Lung (tissue), 17 donors: ENCODE measurements at places on chromosomes 2 and 18. TPM values are rescaled to one million over a fixed set of nuclear protein-coding genes. Genes with fewer than 3 reads are reported as not detected.

DNA sequence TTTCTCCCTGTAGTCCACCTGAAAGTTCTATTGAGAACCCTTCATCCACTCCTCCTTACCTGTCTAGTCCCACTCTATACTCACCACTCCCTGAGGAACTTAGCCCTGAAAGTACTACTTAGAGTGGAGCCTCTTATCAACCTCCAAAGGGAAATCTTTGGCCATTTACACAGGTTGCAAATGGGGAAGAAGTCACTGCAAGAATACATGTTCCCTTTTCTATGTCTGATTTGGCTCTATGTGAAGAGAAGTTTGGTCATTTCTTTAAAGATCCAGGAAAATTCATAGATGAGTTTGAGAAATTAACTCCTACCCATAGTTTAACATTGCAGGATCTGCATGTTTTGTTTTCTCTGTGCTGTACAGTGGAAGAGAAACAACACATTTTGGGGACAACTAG lies 22.9 kb upstream of the MGAT4A start:
- DNase-seq = no peak
- H3K36me3 ChIP-seq = no peaks in the 10 kb centered on the region
- H3K4me3 ChIP-seq = no peak overlapping the region
- H3K27me3 ChIP-seq = no peaks in the 10 kb centered on the region
- peaks cover 3% of the 10 kb centered on the region for H3K4me1 ChIP-seq
- no peak overlapping the region for H3K27ac ChIP-seq

DNA sequence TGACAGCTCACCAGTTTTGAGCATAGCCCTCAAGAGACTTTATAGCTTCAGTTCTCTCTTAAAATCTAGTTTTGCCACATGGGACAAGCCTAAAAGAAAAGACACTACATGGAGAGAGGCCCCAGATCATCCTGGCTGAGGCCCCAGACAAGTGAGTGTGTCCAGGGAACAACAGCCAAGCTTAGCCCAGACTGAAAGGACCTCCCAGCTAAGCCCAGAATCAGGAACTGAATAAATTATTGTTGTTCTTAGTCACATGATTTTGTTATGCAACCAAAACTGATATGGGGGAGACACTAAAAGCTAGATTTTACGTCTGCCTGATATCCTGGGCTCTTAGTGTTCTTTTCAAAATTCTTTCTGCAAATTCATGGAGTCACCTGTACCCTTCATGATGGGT lies 29.3 kb upstream of the LBH start:
- no peaks in the 10 kb centered on the region for H3K36me3 ChIP-seq
- DNase-seq = peak; percentile 45
- no peak overlapping the region for H3K4me3 ChIP-seq
- H3K4me1 ChIP-seq = peaks cover 5% of the 10 kb centered on the region
- H3K27me3 ChIP-seq = no peaks in the 10 kb centered on the region

DNA sequence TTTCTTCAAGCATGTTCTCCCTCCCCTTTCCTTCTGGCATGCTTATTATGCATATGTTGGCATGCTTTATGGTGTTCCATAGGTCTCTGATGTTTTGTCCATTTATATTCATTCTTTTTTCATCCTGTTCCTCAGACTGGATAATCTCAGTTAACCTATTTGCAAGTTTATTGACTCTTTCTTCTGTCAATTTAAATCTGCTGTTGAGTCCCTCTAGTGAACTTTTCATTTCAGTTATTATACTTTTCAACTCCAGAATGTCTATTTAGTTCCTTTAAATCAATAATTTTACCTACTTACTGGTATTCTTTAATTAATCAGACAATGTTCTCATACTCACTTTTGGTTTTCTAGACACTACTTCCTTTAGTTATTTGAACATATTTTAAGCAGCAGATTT lies 101.2 kb downstream of the GALNT14 start:
- no peaks in the 10 kb centered on the region for H3K27me3 ChIP-seq
- no peaks in the 10 kb centered on the region for H3K4me1 ChIP-seq
- H3K36me3 ChIP-seq = no peaks in the 10 kb centered on the region
- H3K27ac ChIP-seq = no peak overlapping the region

DNA sequence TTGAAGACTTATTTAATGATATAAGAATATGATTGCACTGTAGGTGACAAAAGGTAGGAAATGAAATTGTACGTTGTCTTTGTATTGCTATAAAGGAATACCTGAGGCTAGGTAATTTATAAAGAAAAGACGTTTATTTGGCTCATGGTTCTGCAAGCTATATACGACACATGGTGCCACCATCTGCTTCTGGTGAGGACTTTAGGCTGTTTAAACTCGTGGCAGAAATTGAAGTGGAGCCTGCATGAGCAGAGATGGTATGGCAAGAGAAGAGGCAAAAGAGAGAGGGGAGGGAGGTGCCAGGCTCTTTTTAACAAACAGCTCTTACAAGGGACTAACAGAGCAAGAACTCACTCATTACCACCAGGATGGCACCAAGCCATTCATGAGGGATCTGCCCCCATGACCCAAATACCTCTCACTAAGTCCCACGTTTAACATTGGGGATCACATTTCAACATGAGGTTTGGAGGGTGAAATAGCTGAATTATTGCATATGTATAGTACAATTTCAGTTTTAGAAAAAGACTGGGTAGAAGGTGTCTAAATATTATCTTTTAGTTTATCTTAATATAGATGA lies 86.8 kb downstream of the GULP1 start:
- no peak overlapping the region for H3K27ac ChIP-seq
- DNase-seq = no peak
- H3K27me3 ChIP-seq = no peaks in the 10 kb centered on the region
- no peaks in the 10 kb centered on the region for H3K4me1 ChIP-seq
- no peak overlapping the region for H3K4me3 ChIP-seq

GRCh38 chr2:56107502-56108220 lies 76.1 kb upstream of the CCDC85A start:
- H3K4me3 ChIP-seq = no peak overlapping the region
- no peaks in the 10 kb centered on the region for H3K4me1 ChIP-seq
- no peak overlapping the region for H3K27ac ChIP-seq
- H3K36me3 ChIP-seq = no peaks in the 10 kb centered on the region
- DNase-seq = no peak
- H3K27me3 ChIP-seq = no peaks in the 10 kb centered on the region

GRCh38 chr2:232523682-232524597 lies 2.0 kb upstream of the CHRND start:
- H3K27ac ChIP-seq = no peak overlapping the region
- no peak overlapping the region for H3K4me3 ChIP-seq
- peak; percentile 37 for DNase-seq
- peaks cover 19% of the 10 kb centered on the region for H3K27me3 ChIP-seq
- H3K4me1 ChIP-seq = peaks cover 5% of the 10 kb centered on the region

DNA sequence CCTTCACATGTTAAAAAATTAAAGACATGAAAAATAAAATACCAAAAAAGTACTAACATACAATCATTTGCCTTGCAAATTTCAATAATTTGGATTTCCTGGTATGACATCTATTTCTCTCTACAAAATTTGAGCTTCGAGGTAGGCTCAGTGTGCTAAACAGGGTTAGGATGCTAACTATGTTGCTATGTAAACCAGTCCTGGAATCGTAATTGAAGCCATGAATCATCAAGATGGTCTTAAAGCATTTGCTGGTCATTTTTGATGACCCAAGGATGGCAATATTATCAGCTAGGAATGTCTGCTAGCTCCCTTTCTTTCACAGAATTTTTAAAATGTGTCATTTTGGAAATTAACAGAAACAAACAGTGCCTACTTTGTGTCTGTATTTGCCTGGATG lies 107.9 kb upstream of the TTC39C start:
- no peaks in the 10 kb centered on the region for H3K4me1 ChIP-seq
- no peaks in the 10 kb centered on the region for H3K36me3 ChIP-seq
- DNase-seq = no peak
- H3K27me3 ChIP-seq = no peaks in the 10 kb centered on the region
- no peak overlapping the region for H3K27ac ChIP-seq

- no peak overlapping the region for H3K27ac ChIP-seq
- peaks cover 3% of the 10 kb centered on the region for H3K36me3 ChIP-seq
- H3K4me3 ChIP-seq = no peak overlapping the region
- H3K4me1 ChIP-seq = peaks cover 6% of the 10 kb centered on the region
Observed at GRCh38 chr2:85151026-85151425, 17.8 kb downstream of the TCF7L1 start.

- no peaks in the 10 kb centered on the region for H3K4me1 ChIP-seq
- H3K4me3 ChIP-seq = no peak overlapping the region
- no peak for DNase-seq
- no peak overlapping the region for H3K27ac ChIP-seq
- H3K27me3 ChIP-seq = no peaks in the 10 kb centered on the region
Observed at GRCh38 chr2:147352264-147353071, 492.4 kb upstream of the ACVR2A start.

DNA sequence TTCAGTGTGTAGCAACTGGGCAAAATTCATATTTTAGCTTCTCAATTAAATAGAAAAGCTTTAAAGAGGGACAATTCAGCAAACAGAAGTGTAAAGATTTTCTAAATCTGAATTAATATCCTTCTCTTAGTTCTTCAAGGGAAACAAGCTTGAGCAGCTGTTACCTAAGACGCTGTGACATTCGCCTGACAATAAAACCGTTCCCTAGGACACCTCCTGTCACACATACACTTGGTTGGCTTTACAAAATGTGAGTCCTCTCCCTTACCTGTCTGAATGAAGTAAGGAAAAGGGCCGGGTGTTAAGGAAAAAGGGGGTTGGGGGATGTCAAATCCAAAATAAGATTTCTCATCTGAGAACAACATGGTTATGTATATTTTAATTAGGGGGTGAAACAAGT lies 2.1 kb downstream of the SERTAD2 start:
- H3K27me3 ChIP-seq = no peaks in the 10 kb centered on the region
- peaks cover 12% of the 10 kb centered on the region for H3K4me1 ChIP-seq
- no peak for DNase-seq
- H3K27ac ChIP-seq = no peak overlapping the region

DNA sequence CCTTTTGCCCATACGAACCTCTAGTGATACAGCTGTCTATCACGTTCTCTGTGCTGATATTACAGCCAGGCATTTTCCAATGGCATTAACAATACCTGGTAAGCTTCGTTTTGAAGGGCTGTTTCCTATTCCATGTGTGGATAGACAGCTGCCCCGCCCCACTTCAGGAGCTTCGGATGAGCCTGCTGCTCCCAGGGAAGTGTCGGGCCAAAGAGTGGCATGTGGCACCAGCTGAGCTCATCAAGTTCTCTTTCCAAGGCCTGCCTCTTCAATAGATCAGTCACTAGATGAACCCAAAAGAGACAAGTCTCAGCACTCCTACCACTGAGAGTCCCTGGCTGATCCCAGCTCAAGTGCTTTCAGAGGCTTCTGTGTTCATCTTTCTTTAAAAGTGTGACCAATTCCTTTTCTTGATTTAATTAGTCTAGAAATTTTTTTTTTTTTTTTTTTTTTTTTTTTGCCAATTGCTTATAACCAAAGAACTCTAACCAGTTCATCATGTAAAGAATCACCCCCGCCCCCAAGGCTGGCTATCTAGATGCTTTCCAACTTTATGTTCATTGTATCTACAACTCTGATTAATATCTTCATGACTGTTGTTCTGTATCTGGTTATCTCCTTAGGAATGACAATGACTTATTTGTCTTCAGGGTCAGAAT lies 46.6 kb downstream of the HDAC4 start:
- H3K27ac ChIP-seq = no peak overlapping the region
- H3K27me3 ChIP-seq = no peaks in the 10 kb centered on the region
- no peak overlapping the region for H3K4me3 ChIP-seq

DNA sequence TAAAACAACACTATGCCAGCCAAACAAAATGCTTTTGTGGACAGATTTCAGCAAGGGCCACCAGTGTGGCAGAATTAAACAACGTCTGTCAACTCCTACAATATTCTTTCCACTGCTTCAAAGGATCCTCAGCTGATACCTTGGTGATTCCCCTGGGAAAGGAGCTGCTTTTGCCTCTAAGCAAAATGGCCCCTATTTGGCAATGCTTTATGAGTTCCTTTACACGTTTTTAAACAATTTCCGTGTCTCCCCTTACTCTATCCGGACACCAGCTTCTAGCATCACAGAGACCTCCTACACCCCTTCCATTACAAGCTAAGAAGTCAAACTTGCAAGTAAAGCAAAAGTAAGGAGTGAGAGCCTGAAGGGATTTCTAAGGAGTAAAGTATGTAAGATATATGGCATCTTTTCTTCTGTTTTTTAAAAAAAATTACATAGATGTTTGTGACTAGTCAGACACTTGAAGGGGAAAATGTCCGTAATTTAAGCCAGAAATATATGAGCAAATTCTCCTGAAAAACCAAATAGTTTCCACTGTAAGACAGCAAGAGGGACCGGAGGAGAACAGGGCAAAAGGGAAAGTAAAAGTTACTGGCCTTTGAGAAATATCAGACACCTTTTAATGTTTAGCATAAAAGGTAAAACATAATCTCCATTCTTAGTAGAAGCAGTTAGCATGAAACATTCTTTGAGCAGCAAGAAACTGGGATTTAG lies 1.9 kb downstream of the SOS1 start:
- H3K36me3 ChIP-seq = peaks cover 4% of the 10 kb centered on the region
- H3K27me3 ChIP-seq = no peaks in the 10 kb centered on the region
- peak overlapping the region; percentile 12 for H3K4me3 ChIP-seq
- peak overlapping the region; percentile 37 for H3K27ac ChIP-seq
- peaks cover 19% of the 10 kb centered on the region for H3K4me1 ChIP-seq
- peak; percentile 48 for DNase-seq

DNA sequence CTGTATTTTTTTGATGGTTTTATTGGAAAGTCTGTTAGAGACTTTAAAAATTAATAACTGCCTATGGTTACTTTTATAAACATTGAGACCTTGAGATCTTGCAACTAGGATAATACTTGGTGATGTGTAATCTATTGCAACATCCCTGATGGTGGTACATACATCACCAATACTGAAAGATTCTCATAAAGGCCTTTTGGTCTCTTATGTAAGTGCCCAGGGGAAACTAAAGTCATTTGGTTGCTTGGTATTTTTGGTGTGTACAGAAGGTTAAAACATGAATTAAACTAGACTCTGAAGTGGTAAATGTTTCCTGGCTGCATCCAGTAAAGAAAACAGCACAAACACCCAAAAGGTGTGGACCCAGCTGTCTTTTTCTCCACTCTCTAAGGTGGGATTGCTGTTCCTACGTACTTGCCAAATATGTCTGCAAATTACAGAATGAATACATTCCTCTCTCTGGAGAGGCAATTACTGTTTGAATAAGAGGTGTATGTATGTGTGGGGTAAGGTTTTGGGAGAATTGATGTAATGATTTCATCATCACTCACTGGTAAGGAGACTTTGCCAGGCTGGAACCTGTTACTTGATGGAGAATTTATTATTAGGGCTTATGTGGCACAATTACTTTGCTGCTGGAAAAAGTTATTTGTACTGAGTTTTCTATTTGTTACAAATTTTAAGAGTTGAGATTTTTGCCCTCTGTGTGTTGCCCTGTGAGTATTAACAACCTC lies 3.6 kb downstream of the B3GNT2 start:
- H3K27me3 ChIP-seq = no peaks in the 10 kb centered on the region
- DNase-seq = no peak
- H3K4me3 ChIP-seq = no peak overlapping the region

GRCh38 chr18:57813245-57813644 lies 10.1 kb upstream of the ATP8B1 start:
- no peak overlapping the region for H3K27ac ChIP-seq
- H3K27me3 ChIP-seq = no peaks in the 10 kb centered on the region
- no peak for DNase-seq
- H3K4me1 ChIP-seq = peaks cover 4% of the 10 kb centered on the region
- no peak overlapping the region for H3K4me3 ChIP-seq

The B4GALT6 gene
- 4.8 TPM for total RNA-seq

The TSPYL6 gene
- total RNA-seq = not detected

The TMEM150A gene
- 29.0 TPM for total RNA-seq

The SEPTIN10 gene
- 117 TPM for total RNA-seq

The DNAJC5G gene
- not detected for total RNA-seq

The KRTCAP3 gene
- 37.9 TPM for total RNA-seq

The TBR1 gene
- not detected for total RNA-seq

The SERPINB4 gene
- total RNA-seq = 0.34 TPM

The LRRTM4 gene
- total RNA-seq = 1.2 TPM

The CNDP1 gene
- total RNA-seq = not detected

The GCG gene
- total RNA-seq = not detected

The CCDC85A gene
- total RNA-seq = 10.5 TPM
